ENCODE measurements at places on chromosomes 2 and 18.

DNA sequence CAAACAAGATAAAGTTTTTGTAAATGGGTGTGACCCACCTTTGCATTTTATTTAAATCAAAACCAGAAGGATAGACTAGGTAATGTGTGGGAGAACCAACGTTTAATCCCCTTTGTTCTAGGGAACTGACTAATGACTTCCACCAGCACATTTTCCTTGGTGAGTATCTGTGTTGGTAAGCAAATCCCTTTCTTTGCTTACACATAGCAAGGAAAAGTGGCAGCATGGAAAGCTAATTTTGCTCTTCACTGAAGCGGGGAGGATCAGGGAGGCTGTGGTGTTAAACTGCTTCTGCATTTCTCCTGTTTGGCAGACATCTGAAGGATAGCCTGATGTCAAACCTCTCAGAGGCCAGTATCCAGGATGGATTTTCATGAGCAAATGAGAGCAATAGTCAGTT is 331.1 kb downstream of the PTPRM start:
- DNase-seq = no peak

DNA sequence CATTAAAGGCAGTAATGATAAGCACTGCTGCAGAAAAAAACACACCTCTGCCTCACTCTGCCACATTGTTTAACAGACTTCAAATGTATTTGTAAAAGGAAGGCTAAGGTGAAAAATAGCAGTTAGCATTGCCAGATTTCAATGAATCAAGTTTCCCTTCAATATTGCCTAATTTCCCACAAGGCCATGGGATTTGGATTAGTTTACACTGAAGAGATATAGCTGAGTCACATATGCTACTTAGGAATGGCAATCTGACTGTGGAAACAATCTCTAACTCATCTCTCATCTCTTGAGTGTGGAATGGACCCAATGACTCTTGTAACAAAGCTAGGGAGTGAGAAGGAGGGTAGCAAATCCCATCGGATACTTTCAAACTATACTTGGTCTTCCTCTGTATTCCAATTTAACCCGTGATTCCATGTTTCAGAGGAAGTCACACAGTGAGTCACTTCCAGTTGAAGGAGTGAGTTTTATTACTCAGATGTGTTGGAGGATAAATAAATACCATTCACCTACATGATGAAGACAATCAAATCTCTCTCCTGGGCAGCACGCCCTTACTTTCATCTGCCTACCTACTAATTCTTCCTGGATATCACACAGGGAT is 5.1 kb downstream of the B4GALT6 start:
- DNase-seq = peak; percentile 54

- DNase-seq = no peak
Observed at GRCh38 chr18:79884294-79884962, 67.0 kb downstream of the SLC66A2 start.

DNA sequence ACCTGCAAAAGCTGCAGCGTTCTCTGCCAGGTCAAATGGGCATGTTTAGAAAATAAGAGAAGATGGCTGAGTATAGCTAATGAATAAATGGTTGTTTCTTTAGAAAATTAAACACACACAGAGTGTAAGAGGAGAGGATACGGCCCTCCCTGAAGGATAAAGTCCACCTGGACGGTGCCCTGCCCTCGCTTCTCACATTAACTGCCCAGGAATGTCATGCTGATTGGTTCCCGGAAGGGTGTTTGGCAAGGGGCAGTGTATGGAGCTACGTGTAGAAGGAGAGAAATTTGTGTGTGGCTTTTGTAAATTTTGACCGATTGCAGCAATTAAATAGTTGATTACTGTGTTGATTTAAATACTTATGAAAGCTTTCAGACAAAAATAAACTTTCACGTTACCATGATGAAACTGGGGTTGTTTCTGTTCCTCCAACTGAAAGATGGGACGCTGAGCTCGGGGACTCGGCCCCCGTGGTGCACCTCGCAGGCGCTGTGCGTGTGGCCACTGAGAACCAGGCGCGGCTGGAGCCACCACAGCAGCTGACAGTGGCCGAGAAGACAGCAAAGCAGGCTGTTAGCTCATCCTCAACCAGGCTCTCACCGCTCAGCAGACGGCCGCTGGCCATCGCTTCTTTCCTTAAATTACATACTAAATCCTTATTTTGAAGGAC is 22.7 kb downstream of the MPPE1 start:
- DNase-seq = no peak

DNA sequence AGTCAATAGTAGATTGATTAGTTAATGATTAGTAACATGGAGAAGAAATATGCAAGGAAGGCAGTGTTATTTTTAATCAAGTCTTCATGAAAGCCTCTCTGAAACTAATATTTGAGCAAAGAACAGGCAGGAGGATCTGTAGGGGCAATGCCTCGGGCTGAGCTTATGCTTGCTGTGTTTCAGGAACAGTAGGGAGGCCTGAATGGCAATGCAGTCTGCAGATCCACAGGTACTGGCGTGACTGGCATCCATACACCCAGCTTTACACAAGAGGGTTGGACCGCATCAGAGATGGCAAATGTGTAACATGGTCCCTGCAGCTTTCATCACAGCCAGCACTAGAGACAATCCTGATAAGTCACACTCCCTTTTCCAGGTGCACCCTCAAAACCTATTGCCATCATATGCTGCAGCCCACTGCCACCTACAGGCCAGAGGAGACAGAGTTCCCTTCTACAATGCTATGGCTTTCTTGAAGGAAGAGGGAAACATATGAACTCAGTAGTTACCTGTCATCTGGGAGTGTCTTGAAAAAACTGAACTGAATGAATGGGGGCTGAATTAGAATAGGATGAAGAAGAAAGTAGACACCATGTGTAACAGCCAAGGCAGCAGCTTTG is 582.4 kb upstream of the RAB6C start:
- no peak for DNase-seq

- DNase-seq = no peak
Observed at GRCh38 chr2:7845332-7845731, 836.5 kb upstream of the ID2 start.

- DNase-seq = no peak
Observed at GRCh38 chr2:238127165-238128060, 11.1 kb upstream of the KLHL30 start.

DNA sequence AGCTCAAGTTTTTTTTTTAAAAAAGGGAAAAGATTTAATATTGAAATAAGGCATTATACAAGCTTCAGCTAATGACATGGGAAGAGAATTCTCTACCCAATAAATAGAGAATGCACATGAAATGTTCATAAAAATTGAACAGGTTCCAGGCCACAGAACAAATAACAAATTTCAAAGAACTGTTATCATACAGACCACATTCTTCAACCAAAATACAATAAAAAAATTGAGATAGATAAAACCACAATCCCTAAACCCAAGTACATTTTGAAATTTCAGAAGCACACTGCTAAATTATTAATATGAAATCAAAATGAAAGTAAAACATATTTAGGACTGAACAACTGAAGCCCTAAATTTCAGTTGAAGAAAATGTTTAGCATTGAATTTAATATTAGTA is 89.6 kb downstream of the BCL2 start:
- DNase-seq = no peak

- DNase-seq = no peak
Observed at GRCh38 chr2:56034258-56034657, 110.7 kb upstream of the EFEMP1 start.

DNA sequence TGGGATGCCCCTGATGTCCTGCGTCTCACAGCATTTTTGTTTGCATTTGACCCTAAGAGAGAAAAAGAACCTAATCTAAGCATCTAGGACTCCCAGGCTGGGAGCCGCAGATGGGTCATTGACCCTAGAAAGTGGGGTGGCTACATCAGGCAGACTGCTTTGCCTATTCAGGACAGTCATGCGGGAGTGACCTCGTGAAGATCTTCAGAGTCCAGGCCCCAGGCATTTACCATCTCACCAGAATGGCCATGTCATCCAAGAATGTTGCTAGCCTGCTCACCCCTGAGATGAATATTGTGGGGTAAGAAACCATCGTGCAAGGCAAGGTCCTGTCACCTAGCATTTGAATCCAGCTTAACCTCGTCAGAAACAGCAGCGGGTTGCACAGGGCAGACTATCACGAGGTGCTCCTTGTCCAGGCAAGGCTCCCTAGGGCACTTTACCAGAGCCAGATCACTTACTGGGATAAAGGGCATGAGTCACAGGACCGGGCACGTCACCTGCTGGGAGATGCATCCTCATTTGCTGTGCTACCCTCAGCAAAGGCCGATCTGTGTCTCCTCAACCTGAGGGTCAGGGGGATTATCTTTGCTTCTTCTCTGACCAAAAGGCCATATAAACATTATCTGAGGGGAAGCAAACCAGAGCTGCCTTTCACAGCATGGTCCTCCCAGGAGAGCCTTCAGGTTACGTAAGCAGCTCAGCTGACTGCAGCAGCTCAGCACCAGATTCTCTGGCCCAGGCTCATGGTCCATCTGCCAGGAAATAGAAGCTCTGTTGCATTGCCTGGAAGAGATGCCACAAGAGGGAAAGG is 162.3 kb downstream of the ACKR3 start:
- DNase-seq = peak; percentile 62

- DNase-seq = no peak
Observed at GRCh38 chr18:35553300-35553699, 28.2 kb upstream of the GALNT1 start.

Data from RCC 7860 (cell line).